Posterior vena cava (tissue), 2 donors: ENCODE measurements at places on chromosomes 1 and 21. TPM values are rescaled to one million over a fixed set of nuclear protein-coding genes. Genes with fewer than 3 reads are reported as not detected.

LEFTY2 gene
- 4.2 TPM for total RNA-seq

DCST1 gene
- not detected for total RNA-seq

CADM3 gene
- total RNA-seq = 6.8 TPM

ARHGAP29 gene
- 39.3 TPM for total RNA-seq

SLAMF9 gene
- total RNA-seq = not detected
